ENCODE measurements at places on chromosomes 16 and 17.

DNA sequence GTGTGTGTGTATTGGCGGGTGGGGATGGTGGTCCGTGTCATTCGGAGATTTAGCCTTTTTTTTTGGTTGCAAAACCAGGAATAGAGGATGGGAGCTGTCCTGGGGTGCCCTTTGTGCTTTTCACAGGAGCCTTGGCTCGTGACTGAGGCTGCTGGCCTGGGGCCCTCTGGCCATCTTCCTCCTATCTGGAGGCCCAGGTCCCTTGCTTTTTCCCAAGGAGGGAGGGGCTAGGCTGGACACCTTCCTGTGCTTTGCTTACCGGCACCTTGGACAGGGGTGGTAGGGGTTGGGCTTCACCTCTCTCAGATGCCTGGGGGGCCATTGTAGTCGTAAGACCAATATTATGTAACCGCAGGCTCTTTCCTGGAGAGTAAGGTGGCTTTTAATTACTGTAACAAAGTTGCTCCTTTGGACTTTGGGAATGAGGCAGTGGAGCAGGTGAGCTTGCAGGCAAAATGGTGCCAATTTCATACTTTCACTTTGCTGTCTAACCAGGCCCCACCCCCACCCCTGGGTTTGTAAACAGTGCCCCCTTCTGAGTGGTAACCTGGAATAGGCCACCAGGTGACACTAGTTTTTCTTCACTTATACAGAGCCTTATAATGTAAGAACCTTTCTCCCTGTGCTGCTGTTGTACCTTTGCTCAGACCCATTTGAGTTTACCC, 1.2 kb downstream of the DYNLL2 start:
- no peak for DNase-seq

DNA sequence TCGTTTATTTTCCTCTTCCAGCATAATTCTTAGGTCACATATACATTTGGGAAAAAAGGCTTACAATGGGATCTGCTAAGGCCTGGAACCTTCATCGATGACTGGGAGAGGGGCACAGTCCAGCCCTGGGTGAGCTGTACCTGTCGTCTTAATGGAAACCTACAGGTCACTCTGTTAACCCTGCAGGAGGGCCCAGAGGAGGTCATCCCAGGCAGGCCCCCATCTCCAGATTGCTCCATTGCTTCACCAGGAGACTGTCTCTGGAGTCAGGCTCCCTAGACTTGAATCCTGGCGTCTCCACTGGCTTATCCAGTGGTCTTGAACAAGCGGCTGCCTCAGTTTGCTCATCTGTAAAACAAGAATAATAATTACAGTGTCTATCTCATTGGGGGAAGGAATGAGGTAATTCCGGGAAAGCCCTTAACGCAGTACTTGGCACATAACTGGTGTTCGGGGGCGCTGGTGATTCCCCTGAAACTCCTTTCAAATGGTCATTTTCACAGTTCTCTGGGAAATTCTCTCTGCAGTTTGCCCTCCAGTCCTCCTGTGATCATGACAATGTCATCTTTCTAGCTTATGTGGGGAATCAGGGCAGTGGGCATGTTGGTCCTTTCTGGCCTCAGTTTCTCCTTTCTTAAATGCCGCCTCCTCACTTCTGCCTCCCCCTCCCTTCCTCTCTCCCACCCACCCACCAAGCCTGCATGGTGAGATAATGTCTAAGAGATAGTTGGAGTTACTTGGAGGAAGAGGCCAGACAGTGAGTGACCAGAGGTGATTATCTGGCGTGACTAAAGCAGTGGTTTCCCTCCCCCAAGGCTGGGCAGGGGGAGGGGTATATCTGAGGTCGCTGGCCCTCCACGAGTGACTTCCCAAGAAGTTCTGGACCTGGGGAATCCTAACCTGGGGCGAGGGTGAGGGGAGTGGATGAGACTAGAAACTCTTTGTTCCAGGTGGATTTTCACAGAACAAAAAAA, 31.3 kb upstream of the TAC4 start:
- no peak for DNase-seq

DNA sequence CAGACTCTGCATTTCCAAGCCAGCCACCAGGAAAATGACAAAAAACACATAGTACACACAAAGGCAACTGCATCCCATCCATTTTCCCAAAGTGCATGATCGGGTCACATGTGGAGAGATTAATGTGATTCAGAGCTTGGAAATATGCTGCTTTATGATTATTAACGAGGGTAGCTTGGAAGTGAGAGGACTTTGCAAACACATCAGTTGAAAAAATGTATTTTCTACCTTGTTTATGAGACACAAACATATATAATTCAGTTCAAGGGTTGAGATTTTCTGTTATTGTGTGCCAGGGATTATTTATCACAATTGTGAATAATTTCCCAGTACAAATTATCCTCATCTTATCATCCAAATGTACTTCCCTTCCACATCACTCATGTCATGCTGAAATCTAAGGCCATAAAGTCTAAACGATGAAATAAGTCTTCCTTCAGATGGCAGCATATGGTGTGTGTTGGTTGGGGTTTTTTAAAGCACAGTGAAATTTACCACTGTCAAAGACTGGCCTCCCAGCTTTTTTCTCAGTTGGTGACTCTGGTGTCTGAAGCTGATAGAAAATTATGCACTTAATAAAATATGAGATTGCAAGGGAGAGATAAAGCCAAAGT, 104.7 kb upstream of the ADAMTS18 start:
- no peak for DNase-seq

DNA sequence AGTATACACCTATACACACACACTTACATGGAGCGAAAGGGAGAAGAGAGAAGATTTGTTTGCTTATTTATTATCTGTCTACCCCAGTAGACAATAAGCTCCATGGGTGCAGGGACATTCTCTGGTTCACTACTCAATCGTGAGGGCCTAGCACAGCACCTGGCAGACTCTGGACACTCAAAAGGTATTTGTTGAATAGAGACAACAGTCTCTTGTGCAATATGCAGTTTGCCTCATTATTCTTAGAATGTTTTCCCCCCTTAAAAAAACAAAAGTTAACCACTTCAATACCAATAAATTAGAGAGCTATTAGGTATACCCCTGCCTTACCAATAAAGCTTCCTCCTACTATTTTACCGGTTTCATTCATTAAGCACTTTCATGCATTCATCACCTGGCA, 2.0 kb downstream of the AKAP10 start:
- no peak for DNase-seq

DNA sequence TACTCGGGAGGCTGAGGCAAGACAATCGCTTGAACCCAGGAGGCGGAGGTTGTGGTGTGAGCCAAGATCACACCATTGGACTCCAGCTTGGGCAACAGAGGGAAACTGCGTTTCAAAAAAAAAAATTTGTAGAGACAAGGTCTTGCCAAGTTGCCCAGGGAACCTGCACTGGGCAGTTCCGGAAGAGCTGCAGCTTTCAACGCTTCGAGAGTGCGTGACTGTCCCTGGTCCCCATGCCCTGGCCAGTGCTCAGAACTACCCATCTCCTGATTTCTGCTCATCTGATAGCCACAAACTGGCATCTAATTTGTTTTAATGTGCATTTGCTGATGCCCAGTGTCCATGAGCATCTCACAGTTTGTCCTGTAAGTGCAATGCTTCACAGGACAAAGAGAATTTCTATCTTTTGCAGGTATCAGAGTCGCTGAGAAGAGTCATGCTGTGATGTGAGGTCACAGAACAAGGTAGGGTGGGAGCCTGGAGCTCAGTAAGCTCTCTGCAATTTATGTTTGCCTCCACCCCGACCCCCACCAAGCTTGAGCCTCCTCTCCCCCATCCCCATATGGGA, 3.9 kb downstream of the ACTG1 start:
- no peak for DNase-seq

- DNase-seq: no peak
Measured at GRCh38 chr16:381012-381788, 578 bp downstream of the PGAP6 start.
